ENCODE measurements at places on chromosomes 3 and 15.

DNA sequence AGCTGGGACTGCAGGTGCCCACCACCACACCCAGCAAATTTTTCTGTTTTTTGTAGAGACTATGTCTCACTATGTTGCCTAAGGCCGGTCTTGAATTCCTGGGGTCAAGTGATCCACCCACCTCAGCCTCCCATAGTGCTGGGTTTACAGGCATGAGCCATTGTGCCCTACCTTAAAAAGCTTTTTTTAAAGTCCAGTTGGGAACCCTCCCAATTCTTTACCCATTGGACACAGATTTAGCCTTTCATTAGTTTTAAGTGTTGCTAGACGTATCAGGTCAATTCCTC, 1.7 kb upstream of the DENND4A start:
- no peak for DNase-seq

- no peak for DNase-seq
Measured at GRCh38 chr15:43184407-43185124, 637 bp upstream of the CCNDBP1 start.

DNA sequence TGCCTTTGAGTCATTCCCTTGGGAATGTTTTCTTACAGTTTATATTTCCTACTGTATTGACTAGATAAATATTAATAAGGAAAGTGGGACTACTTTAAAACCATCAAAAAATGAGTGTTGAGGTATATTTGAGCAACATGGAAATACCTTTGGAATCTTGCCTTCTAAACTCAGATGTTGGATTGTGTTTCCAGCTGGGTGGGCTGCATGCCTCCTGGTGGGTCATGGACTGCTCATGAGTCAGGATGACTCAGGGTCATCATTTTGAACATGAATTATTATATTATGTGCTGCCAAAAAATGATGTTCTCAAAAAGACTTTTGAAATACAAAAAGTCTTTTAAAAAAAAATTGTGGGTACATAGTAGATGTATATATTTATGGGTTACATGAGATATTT, 41.1 kb upstream of the APH1B start:
- no peak for DNase-seq

- DNase-seq: no peak
Measured at GRCh38 chr3:186627852-186628414, 12.3 kb upstream of the FETUB start.

DNA sequence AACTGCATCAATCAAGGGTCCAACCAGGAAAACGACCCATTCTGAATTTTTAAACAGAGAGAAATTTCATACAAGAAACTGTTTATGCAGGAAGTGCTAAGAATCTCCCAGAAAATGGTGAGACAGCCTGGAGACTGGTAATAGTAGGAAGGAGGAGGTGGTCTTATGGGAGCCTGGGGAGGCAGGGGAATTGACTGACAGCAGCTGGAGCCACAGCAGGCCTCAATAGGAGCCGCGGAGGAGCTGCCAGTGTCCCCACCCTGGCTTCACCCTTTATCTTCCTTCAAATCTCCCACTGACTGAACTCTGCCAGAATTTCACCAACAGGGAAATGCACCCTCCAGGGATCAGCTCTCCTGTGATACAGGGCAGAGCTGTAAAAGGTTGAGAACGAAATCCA, 7.5 kb upstream of the C3orf80 start:
- no peak for DNase-seq

Measured in Kasumi-1 (cell line).